Stimulated activated CD8-positive, alpha-beta memory T cell treated with anti-CD3 and anti-CD28 coated beads, Interleukin-12 subunit alpha, Interleukin-12 subunit beta, amount 100 ng/mL, for 1 hour (primary cell): ENCODE measurements at places on chromosomes 7 and 10.
A peak's percentile ranks its signal among the peaks of the same experiment; 100 is the strongest.

DNA sequence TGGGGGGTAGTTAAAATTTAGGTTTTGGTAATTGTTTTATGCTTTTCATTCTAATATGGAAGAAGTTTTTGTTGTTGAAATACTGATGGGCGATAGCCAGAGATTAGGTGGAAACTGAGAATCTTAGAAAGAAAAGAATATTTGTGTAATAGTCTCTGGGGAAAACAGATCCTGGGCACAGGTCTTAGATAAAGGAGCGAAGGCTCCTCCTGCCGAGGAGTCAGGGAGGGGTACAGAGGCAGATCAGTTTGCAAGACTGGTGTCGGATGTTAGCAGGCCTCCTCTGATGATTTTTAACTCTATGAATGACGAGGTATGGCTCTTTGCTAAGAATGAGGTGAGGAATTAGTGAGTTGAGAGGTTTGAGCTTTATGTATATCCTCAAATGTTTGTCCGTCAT, 339.7 kb downstream of the HGF start:
- DNase-seq, result no peak

- no peak for DNase-seq
Observed at GRCh38 chr10:12184165-12184564, 11.5 kb downstream of the NUDT5 start.

DNA sequence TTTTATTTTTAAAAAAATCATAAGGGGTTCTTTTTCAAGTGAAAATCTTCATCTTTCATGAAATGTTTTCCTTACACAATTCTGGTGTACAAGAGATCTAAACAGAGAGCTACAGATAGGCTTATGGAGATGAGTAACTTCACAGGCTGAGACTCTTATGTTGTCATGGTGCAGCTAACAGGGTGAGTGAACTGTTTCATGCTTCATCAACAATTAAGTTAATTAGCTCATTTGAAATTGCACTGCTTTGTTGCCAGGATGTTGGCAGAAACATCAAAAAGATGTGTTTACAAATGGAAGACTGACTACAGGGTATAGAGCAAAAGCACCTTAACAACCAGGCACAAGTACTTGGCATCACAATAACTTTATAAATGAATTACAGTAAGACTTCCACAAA, 230.8 kb downstream of the FOXP2 start:
- no peak for DNase-seq

- no peak for DNase-seq
Observed at GRCh38 chr10:947051-947450, 15.5 kb upstream of the LARP4B start.

DNA sequence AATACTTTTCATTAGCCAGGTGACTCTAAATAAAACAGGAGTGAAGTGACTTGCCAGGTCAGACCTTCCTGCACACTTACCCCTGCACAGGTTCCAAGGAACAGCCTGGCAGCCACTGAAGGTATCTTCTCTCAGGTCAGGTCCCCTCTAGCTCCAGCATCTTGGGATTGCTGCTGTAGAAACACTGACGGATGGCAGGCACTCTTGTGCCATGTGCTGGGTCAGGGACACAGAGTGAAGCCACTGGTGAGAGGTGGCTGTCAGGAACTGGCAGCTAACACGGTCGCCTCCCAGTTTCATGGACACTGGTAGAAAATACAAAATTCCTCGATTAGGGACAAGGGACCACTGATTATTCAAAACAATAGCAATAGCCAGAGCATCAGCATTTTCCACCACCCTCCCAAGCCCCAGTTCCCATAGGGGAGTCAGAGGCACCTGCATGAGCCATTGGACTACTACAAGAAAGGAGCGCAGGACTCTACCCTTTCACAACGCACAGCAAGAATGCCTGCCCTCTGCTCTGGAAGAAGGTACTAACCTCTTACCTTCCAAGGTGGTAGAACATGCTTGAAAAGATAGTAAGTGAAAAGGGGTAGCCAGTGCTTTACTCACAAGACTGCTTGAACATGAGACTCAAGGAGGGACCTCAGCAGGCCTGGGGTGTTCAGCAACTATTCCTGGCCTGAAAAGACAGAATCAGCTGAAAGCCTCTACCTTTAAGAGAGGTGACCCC, 5.1 kb upstream of the MYO1G start:
- no peak for DNase-seq

GRCh38 chr7:106418094-106418493, 133.3 kb upstream of the NAMPT start:
- no peak for DNase-seq

- DNase-seq, result no peak
Observed at GRCh38 chr10:12719365-12719764, 282.1 kb downstream of the CCDC3 start.

- no peak for DNase-seq
Observed at GRCh38 chr7:88147949-88148348, 71.9 kb downstream of the SRI start.

DNA sequence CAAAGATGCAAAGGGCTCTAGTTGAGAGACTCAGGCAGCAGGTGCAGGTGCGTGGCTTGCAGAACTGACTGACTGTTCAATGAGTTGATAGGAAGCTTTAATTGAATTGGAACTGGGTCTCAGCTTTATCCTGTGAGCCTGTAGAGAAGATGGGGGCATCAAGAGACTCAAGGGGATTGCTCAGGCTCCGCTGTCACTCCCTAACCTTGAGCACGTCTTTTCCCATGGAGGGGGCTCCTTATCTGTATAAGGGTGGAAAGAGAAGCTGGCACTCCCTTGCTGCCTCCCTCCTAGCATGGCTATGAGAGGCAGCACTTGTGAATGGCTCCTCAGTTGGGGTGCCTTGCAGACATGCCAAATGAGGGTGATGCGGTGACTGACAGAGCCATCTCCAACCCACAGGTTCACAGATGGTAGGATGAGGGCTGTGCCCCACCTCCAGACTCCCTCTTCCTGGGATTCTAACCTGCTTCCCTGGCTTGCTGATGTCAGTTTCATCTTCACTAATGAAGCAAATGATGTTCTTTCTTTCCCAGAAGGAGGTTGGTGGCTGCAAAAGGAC, 12.4 kb upstream of the PLEKHA1 start:
- DNase-seq, result no peak

DNA sequence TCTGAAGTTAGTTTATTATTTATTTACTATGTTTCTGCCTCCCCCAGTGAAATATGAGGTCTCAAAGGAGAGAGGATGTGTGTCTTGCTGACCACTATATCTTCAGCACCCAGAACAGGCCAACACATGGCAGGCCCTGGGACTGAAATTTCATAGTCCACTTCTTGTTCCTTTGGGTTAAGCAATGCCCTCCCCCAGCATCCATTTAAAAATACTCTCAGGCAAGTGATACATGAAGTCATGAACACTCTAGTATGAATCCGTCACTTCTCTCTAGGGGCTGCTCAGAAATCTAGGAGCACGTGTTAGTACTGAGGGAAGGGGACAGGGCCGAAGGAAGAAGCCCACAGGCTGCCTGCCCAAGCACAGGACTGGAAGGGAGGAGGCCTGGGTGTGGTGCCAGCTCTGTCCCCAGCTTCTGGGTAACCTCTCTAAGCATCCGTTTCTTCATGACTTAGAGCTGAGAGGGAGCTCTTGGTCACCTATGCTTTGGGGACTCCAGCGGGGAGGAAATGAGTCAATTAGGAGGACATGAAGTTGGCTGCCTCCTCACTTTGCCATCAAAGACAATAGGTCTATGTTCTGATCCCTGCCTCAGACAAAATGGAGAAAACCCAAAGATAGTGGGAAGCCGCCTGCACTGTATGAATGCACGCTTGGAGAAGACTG, 119.2 kb downstream of the KCNMA1 start:
- DNase-seq, result no peak

DNA sequence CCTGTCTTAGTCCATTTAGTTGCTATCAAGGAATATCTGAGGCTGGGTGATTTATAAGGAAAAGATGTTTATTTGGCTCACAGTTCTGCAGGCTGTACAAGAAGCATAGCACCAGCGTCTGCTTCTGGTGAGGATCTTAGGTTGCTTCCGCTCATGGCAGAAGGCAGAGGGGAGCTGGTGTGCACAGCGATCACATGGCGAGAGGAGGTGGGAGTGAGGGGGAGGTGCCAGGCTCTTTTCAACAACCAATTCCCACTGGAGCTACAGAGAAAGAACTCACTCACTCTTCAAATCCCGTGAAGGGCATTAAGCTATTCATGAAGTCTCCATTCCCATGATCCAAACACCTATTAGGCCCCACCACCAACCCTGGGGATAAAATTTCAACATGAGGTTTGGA, 371.6 kb downstream of the SH2D4B start:
- DNase-seq, result no peak

DNA sequence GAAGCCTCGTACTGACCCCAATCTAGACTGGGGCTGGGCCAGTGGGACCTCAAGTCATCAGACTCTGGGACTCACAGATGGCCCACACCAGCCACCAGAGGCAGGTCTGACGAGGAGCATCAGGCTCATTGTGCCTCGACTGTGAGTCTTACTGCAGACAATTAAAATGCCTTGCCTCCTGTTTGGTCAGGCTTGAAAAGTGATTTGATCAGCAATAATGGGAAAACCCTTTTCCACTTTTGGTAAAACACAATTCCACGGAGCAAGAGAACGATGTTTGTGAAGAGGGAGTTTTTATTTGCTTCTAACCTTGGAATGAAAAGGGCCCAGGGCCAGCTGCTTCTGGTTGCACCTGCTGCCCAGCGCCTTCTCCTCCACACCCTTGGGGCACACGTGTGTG, 43.9 kb downstream of the C10orf143 start:
- DNase-seq, result no peak

DNA sequence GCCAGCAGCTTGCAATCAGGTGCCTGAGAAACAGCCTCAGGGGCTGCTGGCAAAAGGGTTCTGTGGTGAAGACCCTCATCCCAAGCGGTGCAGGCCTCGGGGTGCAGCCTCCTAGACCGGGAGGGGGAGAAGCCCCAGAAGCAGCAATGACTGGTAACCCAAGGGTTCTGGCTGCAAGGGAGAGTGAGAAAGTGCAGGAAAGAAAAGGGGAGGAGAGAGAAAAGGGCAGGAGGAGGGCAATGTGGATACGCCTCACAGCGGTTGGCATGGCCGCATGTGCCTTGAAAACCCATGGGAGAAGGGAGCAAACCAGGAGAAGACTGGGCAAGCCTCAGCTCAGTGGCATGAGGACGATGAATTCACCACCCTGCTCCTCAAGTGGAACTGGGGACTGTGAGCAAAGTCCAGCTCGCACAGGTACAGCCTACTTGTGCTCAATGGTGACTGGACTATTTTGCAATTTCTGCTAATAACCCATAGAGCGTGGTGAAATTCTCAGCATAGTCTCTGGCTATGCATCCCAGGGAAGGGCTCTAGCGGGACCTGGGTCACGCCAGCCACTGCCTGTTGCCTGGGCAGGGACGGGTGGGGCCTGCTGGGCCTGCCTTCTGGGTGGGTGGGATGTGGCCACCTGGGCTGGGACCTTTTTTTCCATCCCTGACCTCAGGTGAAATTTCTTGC, 6.2 kb downstream of the CLRN3 start:
- DNase-seq, result no peak

DNA sequence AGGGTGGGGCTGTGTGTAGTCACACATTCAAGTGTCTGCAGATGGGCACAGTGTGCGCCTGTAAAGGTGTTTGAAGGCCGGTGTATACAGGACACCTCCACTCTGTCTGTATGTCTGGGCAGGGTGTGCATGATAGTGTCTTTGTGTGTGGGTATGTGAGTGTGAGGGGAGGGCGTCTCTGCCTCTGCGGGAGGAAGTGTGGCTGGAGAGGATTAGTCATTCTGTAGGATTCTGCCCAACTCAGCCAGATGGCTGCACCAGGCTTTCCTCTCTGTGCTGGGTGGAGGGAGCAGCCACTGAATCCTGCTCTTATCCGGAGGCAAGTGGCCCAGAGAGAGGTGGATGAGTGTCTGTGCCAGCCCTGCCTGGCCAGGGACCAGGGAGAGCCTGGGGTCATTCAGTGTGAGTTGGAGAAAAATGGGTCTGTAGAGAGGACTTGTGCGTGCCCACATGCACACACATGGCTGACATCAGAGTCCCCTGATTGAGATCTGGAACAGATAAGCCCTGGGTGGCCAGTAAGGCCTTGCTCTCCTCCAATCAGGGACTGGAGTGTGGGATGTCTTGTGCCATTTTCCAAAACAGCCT, 1.7 kb downstream of the SFXN3 start:
- peak; percentile 60 for DNase-seq

- DNase-seq, result no peak
Observed at GRCh38 chr7:128135159-128135514, 103.9 kb upstream of the LRRC4 start.

GRCh38 chr10:18879284-18879683, 169.3 kb upstream of the MALRD1 start:
- DNase-seq, result no peak

- no peak for DNase-seq
Observed at GRCh38 chr10:2076528-2076927, 339.2 kb upstream of the ADARB2 start.

DNA sequence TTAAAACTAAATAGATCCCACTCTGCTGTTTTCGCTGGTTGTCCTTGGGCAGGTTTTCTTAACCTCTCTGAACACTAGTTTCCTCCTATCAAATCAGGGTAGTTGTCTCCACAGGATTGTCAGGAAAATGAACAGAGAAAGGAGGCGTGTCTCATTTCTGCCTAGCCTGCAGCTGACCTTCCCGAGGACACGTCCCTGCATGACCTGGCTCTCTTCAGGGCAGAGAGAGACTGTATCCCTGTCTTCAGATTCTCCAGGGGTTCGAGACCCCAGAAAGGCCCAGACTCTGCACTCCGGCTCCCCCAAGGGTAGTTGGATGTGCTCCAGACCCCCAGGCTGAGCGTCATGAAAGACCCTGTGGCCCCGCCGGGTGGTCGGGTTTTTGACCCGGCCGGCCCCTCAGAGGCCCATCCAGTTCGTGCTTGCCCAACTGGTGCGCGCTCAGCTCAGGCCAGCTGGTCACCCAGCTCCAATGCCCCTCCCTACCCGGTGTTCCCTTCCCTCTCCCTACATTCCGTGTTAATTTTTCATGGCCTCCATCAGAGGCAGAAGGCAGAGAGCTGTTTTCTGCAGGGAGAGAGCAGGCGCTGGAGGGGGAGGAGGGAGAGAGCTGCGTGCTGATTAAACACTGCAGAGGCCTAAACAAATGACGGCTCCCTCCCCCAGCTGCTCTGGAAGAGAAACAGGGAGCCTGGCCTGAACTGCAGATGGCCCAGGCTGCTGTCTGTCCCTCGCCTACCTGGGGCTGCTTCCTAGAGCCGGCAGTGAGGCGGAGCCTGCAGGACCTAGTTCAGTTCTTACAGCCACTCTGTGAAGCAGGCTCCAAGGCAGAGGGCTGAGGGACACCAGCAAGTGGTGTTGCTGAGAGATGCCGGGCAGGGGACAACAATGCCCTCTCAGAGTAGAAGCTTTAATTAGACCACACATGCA, 86.2 kb upstream of the PPIF start:
- DNase-seq, result no peak

- no peak for DNase-seq
Observed at GRCh38 chr10:10533437-10533836, 484.2 kb upstream of the CELF2 start.
